Naive thymus-derived CD8-positive, alpha-beta T cell (primary cell): ENCODE measurements at places on chromosomes 4 and X.

DNA sequence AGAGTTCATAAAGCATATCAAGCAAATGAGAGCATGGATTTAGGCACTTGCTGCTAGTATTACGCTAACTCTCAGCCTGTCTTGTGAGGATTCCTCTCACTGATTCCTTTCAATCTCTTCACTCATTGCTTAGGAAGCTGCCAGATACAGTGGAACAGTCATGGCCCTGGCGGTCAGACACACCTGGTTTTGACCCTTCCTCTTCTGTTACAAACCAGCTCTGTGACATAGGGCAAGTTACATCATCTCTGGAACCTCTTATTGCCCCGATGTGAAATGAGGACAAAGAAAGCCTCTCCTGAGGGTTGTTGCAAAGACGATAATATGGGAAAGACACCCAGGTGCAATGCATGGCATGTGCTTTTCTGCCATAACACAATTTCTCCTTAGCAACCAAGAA, 12.2 kb downstream of the FRAS1 start:
- DNase-seq: no peak

DNA sequence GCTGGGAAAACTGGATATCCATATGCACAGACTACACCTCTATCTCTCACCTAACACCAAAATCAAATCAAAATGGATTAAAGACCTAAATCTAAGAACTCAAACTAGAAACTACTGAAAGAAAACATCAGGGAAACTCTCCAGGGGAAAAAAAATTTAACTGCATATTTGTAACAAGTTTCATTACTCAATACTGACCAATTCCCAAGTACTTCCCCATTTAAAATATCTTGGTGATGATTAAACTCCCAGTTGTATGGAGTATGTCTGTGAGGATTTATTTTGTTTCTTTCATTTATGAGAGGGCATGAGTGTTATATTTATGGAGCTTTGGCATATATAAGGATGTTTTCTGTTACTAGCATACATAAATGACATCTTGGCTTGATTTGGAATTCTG, 112.3 kb upstream of the IL15 start:
- DNase-seq: no peak

- DNase-seq: no peak
Observed at GRCh38 chr4:109321232-109321631, 18.8 kb upstream of the COL25A1 start.

GRCh38 chr4:141077611-141078225, 55.6 kb downstream of the RNF150 start:
- DNase-seq: no peak

GRCh38 chr4:130233377-130234047, 1137.6 kb downstream of the C4orf33 start:
- no peak for DNase-seq
